Coronary artery (tissue), 2 donors: ENCODE measurements at places on chromosomes 3 and 15.

GRCh38 chr15:98611808-98612207 is 36.5 kb upstream of the IGF1R start:
- no peak for DNase-seq

- no peak for DNase-seq
These were observed 2.0 kb downstream of the ACAN start for GRCh38 chr15:88805031-88805780.

DNA sequence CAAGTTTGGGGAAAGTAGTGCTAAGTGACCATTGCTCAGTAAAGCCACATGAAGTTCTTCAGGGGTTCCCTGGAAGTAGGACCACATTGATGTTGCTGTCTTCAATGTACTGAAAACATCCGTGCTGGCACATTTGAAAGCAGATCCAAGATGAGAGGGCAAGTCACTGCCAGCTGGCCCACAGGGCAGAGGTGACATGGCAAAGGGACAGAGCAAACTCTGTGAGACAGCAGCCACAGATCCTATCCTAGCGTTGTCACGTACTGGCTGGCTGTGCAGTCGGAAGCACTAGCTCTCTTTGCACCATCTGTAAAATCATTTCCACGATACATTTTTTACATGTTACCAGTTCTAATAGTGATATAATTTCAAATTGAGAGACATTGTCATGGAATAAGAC is 13.8 kb downstream of the MUC13 start:
- no peak for DNase-seq

GRCh38 chr3:49120438-49121131 is at the start of gene USP19:
Gene USP19, minus strand, starts transcription at chr3:49120823. Its CDS starts 1,678 bp downstream, at chr3:49119145.
- peak; percentile 97 for DNase-seq

GRCh38 chr3:167711439-167711838 is 23.3 kb downstream of the PDCD10 start:
- DNase-seq: no peak

DNA sequence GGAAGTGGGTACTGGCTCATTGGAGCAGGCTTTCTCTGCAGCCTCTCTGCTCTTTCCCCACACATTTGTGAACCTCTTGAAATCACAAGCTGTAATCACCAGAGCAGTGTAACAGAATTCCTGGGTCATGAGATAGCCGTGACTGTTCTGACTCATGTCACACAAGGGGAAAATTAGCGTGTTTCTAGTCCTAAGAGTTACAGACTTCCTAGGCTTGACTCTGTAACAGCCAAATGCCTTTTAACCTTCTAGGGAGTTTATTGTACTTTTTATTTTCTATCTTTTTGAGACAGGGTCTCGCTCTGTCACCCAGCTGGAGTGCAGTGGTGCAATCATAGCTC is 54.7 kb upstream of the TRAK1 start:
- no peak for DNase-seq

DNA sequence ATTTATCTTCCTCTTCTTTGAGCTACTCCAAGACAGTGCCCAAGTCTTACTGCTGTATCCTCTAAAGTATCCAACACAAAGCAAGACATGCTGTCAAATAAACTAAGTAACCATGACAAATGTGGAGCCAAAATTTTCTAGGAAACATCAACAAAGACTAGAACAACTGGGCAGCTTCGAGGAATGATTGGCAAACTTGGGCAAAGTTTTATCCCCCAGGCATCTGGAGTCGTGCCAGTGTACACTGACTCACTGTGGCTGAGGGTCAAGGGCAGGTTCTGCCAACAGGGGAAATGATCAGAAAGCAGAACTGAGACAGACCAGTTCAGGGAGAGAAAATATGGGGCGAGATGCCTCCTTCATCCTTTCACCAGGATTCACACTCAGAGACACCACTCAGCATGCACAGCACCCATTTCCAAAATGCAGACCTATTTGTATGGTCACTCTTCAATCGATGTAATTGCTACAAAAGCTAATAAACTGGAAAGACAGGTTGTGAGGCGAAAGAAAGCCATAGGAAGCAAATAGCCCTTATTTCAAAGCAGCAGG is 65.8 kb downstream of the MB21D2 start:
- DNase-seq: no peak

- DNase-seq: no peak
These were observed 23.9 kb upstream of the NR2C2 start for GRCh38 chr3:14923476-14923875.

DNA sequence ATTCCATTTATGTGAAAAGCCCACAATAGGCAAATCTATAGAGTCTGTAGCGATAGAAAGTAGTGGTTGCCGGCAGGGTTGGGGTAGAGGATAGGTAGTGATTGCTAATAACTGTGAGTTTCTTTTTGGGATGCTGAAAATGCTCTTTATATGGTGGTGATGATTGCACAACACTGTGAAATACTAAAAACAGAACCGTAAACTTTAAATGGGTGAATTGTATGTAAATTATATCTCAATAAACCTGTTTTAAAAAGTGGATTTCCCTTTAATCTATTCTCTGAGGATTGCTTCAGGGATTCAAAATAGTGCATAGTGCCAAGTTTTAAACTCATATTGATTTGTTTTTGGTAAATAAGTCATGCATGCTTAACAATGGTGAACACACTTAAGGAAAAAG is 140.2 kb downstream of the LPP start:
- no peak for DNase-seq

- DNase-seq: no peak
These were observed 23.7 kb upstream of the CD47 start for GRCh38 chr3:108114423-108115065.
